ENCODE measurements at places on chromosomes 2 and 18.

DNA sequence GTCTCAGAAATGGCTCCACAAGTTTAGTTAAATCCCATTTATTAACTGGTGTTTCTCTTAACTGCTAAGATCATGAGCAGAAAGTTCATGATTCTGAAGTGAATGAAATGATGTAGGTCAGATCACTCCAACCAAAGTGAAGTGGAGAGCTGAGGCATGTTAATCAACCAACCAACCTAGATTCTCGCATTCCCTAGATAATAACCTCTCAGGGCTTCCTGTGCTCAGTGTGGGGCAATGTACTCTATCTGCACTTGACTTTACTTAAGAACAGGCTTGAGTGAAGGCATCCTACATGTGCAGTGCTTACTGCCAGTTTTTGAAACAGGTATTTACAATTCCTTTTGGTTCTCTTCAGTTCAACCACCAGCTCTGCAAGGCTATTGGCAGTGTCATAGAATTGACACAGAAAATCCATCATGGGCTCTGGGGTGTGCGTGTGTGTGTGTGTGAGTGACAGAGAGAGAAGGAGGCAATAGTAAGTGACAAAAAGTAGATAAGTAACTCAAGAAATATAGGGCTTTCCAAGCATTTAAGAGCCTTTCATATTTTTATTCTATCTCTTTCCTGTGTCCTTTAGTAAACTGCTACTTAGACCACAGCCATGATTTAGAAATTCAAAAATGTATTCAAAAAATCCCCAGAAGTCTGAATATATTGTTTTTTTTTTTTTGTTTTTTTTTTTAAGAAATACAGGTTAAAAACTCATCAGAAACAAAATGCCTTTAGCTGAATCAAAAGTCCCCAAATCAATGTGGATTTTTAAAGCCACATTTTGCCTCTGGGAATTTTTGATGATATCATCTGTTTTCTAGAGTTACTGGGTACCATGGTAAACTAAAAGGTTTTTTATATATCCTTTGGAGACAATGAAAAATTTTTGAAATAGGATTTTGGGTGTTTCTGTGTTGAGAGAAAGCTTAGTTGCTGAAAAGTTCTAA, 28.6 kb downstream of the DOCK10 start:
- DNase-seq: no peak

GRCh38 chr2:176398243-176399073, 129.2 kb downstream of the MTX2 start:
- no peak for DNase-seq

DNA sequence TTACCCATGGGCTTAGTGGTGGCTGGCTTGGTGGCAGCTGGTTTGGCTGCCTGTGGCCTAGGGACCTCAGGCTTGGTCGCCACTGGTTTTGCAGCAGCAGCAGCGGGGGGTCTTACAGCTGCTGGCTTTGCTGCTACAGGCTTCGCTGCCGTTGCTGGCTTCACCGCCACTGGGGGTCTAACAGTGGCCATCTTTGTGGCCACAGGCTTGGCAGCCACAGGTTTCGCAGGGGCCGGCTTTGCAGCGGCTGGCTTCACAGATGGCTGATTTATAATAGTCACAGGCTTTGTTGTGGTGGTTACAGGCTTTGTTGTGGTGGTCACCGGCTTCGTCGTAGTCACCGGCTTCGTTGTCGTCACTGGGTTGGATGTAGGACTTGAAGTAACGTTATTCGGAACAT, 77.8 kb downstream of the COL6A3 start:
- DNase-seq: no peak

DNA sequence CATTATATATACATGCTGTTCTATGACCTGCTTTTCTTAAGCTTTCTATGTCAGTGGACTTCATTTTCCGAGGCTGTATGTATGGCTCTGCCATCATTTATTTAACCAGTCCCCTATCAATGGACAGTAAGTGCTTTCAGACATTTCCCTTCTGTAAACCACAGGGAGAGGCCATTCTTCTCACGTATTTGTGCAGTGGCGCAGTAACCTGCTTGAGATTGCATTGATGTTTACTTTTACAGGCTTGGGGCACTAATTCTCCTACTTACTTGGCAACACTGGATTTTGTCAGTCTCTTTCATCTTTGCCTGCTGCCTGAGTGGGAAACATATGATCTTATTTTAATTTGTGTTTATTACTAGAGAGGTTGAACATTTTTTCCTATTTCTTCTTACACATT, 52.1 kb downstream of the BOLA3 start:
- DNase-seq: no peak

DNA sequence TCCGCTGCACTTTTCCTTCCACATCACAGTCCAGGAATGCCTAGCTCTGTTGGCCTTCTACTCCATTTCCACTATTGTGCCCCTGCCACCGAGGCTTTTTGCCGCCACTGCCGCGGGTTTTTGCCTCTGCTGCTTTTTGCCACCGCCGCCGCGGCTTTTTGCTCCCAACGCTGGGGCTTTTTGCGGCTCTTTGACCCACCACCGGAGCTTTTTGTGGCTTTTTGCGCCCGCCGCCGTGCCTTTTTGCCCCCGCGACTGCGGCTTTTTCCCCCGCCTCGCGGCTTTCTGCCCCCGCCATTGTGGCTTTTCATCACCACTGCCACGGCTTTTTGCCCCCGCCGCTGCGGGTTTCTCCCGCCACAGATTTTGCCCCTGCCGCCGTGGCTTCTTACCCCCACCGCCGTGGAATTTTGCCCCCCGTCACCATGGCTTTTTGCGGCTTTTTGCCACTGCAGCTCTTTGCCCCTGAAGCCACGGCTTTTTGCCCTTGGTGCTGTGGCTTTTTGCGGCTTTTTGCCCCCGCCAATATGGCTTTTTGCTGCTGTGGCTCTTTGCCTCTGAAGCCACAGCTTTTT, 2798.7 kb upstream of the TEKT4 start:
- no peak for DNase-seq

DNA sequence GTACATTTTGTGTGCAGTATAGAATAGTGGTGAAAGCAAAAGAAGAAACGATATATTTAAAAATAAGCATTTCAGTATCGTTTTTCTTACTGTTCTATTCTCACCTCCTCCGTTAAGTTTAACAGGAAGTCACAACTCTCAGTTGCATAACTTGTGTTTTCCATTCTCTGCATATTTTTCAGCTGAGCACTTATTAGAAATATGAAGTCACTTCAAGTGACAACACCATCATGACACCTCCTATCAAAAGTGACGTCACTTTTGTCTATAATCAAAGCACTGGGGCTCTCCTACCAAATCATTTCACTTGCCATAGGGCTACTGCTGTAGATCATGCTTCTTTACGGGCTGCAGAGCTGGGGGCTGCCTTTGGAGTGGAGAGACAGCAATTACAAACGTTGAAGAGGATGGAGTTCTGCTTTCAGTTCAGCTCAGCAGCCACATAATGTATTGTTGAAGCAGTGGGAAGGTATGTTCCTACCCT, 36.3 kb downstream of the STAT4 start:
- DNase-seq: peak; percentile 44

GRCh38 chr2:28406276-28407096, 13.8 kb downstream of the FOSL2 start:
- DNase-seq: peak; percentile 55

GRCh38 chr2:239095460-239096081, 247.7 kb downstream of the TWIST2 start:
- no peak for DNase-seq

GRCh38 chr18:1746131-1746530, 825.2 kb downstream of the METTL4 start:
- no peak for DNase-seq

- DNase-seq: no peak
Measured at GRCh38 chr2:68325056-68325455, 5.3 kb upstream of the CNRIP1 start.

DNA sequence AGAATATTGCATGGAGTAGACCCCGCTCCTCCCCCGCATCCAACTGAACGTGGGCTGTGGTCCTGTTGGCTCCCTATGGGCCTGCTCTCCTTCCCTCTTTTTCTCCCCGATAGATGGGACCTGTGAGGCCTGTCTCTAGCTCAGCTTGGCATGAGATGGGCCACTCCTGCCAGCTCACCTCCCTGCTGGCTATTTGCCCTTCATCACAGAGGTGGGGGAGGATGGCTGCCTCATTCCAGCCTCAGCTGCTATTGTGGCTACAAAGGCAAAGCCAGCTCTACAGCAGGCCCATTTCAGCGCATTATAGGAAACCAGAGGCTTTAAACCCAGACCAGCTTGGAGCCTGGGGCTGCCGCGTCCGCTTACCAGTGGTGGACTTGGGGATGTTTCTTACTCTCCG, 313.9 kb downstream of the GBX2 start:
- no peak for DNase-seq

DNA sequence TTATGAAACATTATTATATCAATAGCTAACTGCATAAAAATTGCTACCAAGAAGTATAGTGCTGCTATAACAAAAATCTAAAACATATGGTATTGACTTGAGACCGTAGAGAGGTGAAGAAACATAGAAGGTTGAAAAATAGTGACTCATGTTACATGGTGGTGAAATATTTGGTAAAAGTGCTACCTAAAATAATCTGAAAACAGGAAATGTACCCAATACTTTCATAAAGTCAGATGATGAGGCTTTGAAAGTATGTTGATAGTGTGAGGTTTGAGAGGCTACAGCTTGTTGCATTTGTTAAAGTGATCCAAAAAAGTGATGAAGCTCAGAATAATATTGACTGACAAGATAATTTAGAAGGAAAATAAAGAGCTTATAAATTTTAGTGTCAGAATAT, 718.7 kb upstream of the SLC8A1 start:
- DNase-seq: no peak

GRCh38 chr2:68357605-68358337, 7.3 kb upstream of the PLEK start:
- DNase-seq: no peak

DNA sequence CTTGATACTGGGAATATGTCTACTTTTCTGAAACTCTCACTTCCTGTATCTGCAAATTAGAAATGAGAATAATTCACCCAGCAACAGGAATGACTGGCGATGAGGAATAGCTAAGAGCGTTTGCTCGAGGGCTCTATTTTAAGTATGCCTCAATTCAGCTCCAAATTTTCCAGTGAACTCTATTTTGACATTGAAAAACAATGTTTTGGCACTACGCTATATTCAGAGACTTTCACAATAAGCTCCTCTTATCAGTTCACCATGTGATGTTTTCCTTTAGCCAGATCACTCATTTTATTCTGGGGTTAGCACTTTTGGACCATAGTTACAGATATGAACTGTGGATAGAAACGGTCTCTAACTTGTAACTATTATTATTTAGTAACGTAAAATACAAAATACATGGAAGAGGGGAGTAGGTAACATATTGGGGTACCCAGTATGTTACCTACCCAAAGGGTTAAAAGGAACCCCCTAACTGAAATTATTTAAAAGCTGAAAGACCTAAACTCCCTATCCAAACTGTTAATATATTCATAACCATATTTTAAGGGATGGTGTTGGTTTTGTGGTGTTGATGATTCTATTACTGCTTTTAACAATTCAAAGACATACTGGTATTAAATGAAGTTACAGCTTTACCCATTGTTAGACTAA, 28.1 kb downstream of the SLC40A1 start:
- DNase-seq: no peak

DNA sequence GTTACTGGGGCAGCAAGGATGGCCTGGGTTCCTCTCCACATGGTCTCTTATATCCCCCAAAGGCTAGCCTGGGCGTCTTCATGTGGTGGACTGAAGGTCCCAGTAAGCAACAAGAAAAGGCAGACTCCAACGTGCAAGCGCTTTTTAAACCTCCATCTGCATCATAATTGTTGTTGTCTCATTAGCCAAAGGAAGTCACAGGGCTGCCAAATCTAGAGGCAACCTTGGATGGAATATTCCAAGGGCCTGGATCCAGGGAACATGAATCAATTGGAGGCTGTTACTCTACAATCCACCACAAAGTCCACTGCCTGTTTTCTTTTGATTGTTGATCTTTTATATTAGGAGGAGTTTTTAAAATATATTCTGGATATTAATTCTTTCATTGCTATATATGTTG, 118.8 kb downstream of the SH3RF3 start:
- no peak for DNase-seq

- peak; percentile 49 for DNase-seq
Measured at GRCh38 chr2:147910990-147911473, 66.2 kb downstream of the ACVR2A start.

DNA sequence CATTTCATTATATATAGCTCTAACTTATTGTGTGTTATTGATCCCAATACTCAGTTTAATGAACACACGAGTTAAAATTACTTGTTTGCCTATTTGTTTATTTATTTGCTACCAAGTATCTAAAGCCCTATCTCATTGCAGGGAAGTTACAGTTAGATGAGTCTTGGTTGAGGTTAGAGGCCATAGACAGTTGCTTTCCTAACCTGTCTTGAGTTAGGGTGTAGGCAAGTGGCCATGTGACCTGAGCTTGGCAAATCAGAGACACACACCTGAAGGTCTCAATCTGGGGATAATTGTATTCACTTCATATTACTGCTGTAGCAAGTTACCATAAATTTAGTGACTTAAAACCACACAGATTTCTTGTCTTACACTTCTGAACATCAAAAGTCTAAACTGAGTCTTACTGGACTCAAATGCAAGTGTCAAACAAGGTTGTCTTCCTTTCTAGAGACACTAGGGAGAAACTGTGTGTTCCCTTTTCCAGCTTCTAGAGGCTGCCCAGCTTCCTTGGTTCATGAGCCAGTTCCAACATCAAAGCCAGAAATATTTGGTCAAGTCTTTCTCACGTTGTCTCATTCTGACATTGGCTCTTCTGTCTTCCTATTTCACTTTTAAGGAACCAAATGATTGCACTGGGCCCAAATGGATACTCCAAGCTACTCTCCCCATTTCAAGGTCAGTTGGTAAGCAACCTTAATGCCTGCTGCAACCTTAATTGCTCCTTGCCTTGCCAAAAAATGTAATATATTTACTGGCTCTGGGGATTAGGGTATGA, 39.7 kb downstream of the COL3A1 start:
- DNase-seq: no peak

DNA sequence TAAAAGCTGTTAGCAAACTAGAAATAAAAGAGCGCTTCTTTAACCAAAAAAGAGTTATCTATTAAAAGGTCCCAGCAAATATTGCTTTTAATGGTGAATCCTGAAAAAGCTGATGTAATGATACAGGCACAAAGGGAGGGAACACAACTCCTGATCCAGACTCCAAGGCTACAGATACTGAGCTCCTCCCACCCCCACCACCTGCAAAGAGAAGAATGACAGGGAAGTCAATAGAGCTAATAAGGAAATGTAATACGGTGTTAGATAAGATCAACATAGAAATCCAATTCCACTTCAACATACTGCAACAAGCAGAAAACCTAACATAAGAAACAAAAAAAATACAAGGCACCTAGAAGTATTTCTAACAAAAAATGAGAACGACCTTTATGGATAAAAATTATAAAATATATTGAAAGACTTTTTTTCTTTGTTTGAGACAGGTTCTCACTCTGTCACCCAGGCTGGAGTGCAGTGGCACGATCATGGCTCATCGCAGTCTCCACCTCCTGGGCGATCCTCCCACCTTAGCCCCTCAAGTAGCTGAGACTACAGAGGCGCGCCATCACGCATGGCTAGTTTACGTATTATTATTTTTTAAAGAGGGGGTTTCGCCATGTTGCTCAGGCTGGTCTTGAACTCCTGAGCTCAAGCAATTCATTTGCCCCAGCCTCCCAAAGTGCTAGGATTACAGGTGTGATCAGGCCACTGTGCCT, 192.2 kb downstream of the HDAC4 start:
- no peak for DNase-seq

All from stimulated activated CD4-positive, alpha-beta T cell treated with anti-CD3 and anti-CD28 coated beads, Interleukin-4, amount 100 ng/mL, for 24 hours (primary cell).